ENCODE measurements at places on chromosomes 5 and 9.

DNA sequence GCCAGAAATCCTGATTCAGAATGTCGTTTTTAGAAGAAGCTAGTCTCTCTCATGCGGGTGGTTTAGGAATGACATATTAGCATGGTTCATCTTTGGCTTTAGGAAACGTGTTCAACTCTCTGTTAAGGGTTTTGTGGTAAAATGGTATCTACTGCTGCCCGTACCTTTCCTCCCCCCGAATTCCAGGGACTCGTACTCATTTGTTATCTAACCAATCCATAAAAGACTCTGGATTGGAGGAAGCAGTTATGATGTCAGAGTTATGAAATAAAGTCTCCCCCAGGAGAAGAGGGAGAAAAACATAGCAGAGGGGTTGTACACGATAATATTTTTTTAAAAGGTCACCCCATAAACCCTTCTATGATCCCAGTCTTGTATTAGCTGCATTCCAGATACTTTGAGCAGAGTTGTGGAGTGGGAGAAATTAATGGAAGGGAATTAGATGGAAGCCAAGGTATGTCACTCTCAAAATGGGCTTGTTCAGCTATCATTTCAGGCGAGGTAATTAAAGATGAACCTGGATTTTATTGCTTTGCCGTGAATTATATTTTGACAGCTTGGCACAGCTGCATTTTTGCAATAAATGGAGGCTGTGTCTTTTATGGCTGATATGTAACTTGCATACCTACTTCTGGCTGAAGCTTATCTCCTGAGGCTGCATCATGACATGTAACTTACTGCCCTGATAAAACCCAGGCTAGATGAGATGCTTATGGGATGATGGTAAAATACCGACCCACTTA lies 31.3 kb downstream of the RAI14 start:
- no peak for DNase-seq

DNA sequence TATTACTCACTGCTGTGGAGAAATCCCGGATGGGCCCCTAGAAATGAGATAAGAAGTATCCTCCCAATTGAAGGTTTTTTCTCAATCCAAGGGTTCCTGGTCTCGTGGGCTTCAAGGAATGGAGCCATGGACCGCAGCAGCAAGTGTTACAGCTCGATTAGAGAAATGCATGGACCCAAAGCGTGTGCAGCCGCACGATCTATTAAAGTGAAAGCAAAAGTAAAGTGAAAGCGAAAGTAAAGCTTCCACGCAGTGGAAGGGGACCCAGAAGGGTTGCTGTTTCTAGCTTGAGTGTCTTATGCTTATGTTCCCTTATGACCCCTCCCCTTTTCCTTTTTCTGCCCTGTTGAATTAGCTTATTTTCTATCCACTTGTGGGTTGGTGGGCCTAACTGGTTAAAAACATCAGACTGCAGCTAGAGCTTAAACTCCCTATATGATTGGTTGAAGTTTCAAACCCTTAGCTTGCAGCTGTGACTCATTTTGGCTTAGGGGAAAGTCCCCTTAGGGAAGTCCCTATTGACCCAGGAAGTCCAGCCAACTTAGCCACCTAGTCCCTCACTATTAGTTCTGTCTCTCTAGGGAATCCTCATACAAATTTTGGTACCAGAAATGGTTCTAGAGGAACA lies 1111.8 kb downstream of the TAF11L14 start:
- peak; percentile 60 for DNase-seq

- no peak for DNase-seq
Observed at GRCh38 chr5:16871746-16872339, 64.2 kb downstream of the MYO10 start.

- no peak for DNase-seq
Observed at GRCh38 chr5:179279347-179280094, 65.7 kb downstream of the ADAMTS2 start.

DNA sequence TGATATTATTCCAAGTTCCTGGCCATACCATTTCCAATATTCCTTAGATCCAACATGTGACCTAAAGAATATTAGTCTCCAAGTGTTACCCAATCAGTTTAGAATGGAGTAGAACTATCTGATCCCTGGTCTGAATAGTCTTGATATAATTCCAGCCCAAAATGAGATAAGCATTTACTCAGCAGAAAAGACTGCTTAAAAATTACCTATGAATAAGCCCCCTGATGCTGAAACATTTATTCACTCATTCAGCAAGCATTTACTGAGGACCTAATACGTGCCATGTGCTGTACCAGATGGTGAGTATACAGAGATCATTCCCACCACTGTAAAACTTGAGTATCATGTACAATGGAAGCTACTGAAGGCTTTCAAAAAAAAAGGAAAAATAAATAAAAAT lies 157.0 kb downstream of the FAM114A2 start:
- DNase-seq = no peak

DNA sequence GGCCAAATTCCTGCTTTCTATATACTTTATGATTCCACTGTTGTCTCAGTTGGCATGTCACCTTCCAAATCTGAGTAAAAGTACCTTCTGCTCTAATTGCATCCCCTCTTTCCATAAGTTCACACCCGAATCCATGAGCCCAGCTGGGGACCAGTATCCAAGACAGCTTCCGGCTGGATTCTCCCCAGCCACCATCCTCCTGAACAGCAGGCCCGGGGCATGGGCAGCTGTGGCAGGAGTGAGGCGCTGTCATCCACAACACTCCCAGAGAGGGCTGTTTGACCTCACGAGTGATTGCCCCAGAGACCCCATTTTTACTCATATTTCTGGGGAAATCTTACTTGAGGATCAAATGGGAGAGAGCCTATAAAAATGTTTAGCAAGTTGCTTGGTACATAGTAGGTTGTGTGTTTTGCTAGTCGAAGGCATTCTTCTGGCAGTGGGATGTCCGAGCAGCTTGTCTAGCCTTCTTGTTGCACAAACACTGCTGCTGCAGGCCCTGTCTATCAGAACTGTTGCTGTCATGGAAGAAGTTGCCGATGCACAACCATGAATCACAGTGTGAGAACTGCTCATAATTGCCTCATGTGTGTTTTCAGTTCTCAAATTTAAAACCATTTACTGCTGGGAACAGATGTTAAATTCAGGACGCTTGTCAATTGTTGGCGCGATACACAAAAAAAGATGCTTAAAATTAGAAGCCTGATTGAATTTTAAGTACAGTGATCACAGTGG lies 93.8 kb downstream of the HSPA4 start:
- no peak for DNase-seq

- no peak for DNase-seq
Observed at GRCh38 chr9:129182625-129183494, 4.8 kb upstream of the IER5L start.

- no peak for DNase-seq
Observed at GRCh38 chr5:95390812-95391492, at the start of gene FAM81B. TSS of gene FAM81B (plus strand) at chr5:95391366. CDS start at chr5:95391390, 24 bp downstream.

GRCh38 chr5:58022055-58022454 lies 437.8 kb downstream of the PLK2 start:
- no peak for DNase-seq
